ENCODE measurements at places on chromosomes 6 and 20.

GRCh38 chr6:32815996-32816395 is 806 bp downstream of the HLA-DOB start:
- no peak for DNase-seq

DNA sequence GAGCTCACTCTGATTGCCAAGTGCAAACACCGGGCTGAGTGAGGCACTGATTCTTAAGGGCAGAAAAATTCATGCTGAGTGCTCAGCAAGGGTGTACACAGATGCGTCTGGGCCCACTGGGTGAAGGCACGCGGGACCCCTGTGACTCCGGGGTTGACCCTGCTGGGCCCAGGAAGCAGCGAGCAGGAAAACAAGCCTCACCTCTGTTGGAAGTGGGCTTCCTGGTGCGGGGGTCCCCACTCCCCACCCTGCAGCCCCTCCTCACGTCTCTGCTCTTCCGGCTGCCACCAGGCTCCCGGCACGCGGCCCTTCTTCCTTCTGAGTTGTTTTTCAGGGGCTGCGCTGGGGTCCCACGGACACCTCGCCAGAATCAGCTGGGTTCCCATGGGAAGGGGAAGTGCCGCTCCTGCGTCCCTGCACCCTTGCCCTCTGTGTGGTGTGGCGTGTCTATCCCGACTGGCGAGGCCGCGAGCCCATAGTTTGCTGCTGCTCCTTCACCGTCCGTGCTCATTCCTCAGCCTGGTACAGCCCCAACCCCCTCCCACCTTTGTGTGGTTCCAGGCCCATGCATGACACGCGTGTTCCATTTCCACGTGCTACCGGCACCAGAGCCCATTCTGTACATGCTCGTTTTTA is 80.6 kb upstream of the BHLHE23 start:
- DNase-seq: no peak

DNA sequence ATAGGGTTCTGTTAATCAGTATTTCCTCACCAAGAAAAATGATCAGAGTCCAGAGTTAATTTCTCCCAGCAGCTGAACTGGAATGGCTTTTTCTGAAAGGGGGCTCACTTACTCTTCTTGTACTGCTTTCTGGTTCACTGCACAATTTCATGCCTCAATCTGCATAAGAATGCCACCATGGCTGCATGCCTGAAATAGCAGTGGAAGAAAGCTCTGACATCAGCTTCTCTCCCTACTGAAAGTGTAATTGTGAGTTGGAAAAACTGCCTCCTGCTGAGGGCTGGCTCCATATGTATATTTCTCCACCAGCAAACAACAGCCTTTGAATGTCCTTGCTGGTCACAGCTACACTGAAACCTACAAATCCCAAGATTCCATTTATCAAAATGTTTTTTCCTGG is 1027.2 kb upstream of the GJE1 start:
- DNase-seq: no peak

- no peak for DNase-seq
These were observed 8.0 kb downstream of the DNPH1 start for GRCh38 chr6:43221046-43221972.

DNA sequence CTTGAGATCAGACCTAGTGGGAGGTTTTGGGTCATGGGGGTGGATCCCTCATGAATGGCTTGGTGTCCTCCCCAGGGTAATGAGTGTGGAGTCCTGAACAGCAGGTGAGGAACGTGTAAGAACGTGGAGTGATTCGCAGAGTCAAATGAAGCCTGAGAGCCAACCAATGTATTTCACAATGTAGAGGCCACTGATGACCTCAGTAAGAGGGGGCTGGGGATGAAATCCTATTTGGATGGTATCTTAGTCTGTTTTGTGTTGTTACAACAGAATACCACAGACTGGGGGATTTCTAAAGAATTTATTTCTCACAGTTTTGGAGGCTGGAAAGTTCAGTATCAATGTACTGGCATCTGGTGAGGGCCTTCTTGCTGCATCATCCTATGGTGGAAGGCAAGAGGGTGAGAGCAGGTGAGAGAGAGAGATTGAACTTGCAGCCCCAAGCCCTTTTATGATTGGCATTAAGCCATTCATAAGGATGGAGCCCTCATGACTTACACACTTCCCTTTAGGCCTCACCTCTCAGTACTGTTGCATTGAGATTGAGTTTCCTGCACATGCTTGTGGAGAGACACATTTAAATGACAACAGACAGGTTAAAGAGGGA is 47.3 kb upstream of the HIVEP1 start:
- no peak for DNase-seq

GRCh38 chr6:25670793-25671513 is 18.9 kb downstream of the SCGN start:
- no peak for DNase-seq

DNA sequence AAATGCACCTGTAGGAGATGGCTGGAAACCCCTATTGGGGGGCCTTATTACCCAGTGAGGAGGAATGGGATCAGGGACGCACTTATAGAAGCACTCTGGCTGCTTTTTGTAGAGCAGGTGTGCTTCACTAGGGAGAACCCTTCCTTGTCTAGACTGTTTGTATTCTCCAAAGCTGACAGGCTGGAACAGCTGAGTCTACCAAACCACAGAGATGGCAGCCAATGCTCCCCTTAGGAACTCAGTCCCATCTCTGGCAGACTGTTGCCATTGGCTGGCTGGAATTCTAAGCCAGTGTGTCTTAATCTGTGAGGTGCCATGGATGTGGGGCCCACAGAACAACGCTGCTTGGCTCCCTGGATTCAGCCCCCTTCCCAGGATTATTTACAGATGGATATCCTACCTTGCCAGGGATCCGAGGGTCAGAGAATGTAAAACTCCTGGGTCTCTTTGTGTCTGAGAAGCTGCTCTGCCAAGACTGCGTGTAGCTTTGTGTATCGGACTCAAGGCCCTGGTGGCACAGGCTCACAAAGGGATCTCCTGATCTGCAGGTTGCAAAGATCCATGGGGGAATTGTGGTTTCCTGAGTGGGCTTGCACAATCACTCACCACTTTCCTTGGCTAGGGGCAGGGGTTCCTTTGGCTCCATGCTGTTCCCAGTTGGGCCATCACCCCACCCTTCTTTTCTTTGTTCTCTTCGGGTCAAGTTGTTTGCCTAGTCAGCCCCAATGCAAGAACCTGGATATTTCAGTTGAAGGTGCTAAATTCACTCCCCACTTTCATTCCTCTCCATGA is 26.1 kb downstream of the C6orf52 start:
- no peak for DNase-seq
